Thymus (tissue), 14 donors: ENCODE measurements at places on chromosomes 3 and 15. TPM values are rescaled to one million over a fixed set of nuclear protein-coding genes. Genes with fewer than 3 reads are reported as not detected.
A peak's percentile ranks its signal among the peaks of the same experiment; 100 is the strongest.

The ESYT3 gene
- polyA plus RNA-seq, result 0.27 TPM

The RABL3 gene
- polyA plus RNA-seq, result 8.5 TPM

The SEMA3F gene
- 19.7 TPM for polyA plus RNA-seq

The RASGRF1 gene
- polyA plus RNA-seq, result 0.52 TPM

The GPR27 gene
- polyA plus RNA-seq, result 1.7 TPM

The SLTM gene
- polyA plus RNA-seq, result 104 TPM

The CACNA2D2 gene
- polyA plus RNA-seq, result 1.5 TPM

DNA sequence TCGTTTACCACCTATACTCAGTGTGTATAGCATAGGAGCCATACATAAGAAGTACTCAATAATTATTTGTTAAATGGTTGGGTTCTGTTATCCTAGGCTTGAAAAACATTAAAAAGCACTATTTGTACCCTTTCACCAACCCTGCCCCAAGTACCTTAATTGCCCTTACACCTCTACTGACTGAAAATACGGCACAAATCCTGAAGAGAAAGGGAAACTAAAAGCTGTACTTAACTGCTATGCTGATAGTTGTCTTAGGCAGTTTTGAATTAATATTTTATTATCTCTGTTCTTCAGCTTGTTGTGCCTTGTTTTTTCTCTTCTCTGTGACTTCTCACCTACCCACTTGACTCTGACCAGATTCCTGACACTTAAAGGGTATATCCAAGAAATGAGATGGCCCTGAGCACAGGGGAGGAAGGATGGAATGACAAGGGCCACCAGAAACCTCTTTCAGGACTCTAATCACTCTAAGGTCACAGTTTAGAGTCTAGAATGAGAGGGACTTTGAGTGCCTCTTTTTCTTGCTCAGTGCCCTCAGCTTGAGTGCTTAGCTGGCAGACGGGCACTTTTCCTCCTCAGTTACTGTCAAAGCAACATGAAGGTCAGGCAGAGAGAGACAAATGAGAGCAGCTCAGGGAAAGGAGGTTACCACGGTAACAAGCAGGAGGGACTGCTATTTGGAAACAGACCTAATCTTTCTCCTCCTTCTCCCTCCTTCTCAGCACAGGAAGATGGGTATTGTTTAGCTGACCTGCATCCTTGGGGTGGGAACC, 136.5 kb downstream of the ZNF609 start:
- peak; percentile 24 for DNase-seq

DNA sequence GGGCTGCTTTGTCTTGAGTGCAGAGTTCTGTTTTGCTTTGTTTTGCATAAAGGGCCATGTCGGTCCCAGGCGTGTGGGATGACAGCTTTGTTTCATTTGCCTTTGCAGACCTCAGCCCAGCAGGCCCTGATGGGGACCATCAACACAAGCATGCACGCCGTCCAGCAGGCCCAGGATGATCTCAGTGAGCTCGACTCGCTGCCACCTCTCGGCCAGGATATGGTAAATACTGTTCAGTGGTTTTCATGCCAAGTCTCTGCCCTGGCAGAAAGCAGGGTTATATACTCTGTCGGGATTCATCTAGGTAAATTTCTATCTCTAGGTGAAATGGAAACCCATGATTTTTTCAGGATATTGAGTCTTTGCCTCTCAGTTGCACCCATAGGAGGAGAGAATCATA, 343.9 kb upstream of the TPM1 start:
- DNase-seq, result no peak

DNA sequence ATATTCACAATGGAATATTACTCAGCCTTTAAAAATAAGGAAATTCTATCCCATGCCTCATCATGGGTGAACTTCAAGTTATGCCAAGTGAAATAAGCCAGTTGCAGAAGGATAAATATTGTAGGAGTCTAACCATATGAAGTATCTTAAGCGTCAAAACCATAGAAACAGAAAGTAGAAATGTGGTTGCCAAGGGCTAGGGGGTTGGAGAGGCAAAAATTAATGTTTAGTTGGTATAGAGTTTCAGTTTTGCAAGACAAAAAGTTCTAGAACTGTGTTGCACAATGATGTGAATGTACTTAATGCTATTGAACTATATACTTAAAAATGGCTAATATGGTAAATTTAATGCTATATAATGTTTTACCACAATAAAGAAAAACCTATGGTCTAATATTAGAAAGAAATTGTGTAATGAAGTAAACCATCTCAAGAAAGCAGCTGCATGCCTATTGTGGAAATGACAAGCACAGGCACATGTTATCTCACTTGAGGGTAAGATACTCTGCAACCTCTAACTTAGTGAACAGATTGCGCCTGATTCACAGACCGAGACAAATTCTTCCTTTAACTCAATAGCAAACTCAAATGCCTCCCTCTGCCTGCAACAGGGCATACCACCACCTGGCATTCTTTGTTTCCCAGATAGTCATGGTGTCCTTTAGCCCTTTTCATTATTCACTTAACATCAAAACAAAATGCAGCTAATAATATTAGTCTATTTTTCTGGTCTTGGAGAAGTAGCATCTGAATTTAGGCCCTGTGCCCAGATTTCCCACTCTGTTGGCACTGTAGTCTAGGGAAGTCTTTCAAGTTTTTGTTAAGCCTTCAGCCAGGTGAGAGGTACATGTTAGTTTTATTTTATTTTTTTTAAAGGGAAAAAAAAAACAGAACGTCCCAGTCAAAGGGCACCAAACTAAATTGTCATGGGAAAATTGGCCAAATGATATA, 80.2 kb upstream of the ACP3 start:
- DNase-seq, result no peak

DNA sequence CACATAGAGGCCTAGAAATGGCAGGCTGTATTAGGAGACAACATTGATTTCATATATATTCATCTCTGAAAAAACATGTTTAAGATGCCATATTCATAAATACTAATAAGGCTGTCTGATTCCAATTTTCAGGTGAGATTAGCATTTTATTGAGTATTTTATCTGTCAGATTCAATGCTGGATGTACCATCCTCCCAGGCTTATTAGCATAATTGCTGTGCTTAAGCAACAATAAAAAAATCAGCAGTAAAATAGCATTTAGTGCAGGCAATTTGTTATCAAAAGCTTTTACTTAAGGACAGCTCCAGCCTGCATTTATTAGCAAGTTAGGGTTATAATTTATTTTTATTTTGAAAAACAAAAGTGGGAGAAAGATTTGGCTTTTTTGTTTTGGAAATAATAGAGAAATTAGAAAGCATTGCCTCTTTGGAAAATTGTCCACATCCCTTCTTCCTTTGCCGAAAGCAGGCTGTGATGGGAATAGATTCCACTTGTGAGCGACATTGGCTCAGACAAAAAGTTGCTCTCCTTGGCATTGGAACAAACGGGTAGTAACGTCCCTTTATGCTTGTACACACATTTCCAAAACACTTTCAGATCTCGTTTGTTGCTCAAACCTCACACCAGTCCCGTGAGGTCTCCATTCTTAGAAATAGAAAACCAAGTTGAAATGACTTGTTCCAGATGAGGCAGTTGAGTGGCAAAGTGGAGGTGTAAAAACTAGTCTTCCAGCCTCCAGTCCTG, 134.0 kb downstream of the LPP start:
- no peak for DNase-seq

- peak; percentile 8 for DNase-seq
These were observed 36.7 kb downstream of the CIP2A start for GRCh38 chr3:108552267-108553159.

DNA sequence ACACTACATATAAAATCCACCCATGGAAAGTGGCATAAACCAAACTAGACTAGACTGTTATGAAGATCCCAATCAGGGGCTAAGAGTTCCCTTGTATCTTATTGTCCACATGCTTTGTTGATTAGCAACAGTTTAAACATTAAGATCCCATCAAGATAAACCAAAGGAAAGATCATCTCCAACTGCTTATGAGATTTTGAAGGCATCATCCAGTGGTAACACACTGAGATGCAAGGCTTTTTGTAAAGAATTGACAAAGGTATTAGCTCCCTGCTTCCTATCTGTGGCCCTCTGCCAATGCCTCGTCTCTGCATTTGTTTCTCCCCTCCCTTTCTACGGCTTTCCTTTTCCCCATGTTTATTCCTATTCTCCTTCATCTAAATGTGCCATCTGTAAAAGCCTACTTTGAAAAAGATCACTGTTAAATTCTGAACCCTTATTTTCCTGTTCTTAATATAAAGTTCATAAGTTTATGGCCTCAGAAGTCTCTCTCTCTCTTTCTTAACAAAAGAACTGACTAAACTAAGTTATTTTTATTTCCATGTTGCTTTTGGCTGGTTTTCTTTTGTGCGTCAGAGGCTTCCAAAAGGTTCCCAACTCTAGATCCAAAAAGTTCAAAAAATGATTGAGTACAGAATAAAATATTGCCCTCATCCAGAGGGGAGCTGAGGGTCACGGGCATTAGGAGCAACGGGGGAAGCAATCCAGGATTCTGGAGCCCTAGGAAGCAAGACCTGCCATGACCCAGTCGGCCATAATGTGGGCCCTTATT, 5.5 kb downstream of the PLD1 start:
- DNase-seq, result no peak

DNA sequence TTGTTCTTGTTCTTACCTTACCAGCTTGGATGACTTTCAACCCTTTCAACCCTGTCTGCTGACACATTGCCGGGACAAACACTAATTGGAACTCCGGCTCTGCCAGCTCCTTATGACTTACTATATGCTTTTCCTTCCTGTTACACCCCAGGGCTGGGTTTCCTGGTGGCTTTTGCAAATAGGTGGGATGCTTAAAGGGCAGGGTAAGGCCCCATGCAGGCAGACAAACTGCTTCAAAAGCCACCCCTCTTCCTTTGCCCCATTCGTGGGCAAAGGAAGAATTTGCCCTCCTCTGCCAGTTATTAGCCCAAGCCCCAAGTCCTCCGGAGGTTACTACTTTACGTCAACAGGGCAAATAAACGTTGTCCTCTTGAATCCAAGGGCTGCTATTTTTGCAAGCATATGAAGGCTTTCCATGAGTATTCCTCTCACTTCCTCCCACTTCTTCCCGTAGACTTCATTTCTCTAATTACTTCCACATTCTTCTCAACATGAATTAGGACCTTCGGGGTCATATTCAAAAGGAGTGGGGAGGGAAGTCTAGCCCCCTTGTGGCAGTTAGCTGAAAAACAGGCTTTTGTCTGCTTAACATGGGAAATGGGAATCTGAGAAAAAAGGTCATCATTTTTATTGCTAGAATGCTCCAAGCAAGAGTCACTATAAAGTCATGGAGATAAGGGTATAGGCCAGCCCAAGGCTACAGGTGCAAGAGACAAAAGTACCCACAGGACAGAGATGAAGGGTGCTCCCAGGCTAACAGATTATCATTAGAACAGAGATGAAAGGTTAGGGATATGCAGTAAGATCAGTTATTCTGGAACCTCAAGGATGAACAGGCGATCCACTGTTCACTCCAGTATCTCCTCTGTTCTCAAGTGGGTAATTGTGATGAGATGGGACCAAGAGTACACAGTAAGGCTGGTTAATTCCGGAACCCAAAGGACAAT, 56.3 kb upstream of the FSTL1 start:
- peak; percentile 14 for DNase-seq

DNA sequence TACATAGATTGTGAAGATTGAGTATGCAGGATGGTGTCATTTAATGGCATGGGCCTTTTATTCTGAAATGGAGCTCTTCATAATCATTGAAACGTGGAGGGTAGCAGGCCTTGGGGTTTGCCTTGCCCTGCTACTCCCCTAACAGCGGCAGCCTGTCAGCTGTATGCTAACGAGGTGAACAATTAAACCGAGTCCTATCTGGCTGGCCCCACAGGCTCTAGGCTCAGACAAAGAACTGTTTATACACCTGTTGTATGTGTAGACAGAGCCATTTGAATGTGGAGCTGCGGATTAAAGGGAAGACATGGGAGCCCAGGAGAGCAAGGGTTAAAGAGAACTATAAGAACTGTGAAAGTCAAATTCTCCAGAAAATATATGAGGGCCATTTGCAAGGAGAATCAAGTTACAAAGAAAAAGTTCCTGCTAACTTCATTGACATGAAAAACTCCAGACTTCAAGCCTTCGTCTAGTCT, 116.7 kb upstream of the CGNL1 start:
- no peak for DNase-seq

DNA sequence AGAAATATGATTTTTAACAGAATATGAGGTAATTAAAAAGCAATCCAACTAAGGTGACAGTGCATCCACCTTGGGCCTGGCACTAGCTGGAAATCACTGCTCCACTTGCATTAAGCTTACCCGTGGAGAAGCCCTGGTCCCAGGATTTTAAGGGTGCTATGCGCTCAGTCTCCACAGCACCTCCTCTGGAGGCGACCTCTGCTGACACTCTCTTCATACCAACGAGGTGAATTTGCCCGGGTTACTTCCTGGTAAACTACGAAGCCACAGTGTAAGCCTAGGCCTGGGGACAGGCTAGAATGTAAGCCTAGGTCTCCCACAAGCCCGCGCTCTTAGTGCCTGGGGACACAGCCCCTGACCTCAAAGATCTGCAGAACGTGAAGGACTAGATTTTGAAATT, 793 bp downstream of the APOD start:
- no peak for DNase-seq

DNA sequence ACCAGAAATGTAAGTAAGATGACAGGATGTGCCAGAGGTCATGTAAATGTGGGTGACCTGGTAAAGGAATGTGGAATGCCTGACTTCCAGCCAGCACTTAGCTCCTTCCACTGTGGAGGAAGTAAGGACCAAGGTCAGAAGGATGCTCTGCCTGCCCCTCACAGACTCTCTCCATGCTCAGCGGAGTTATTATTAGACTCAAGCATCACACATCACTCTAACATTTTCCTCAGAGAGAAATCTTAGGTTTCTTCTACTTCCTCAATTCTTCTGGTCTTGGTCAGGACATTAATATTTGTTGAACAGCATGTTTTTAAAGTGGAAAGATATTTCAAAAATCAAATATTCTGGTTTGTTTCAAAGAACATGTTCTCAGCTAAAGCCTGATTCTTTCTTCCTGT, 231.4 kb upstream of the WNT5A start:
- DNase-seq, result no peak

- no peak for DNase-seq
These were observed 223.7 kb upstream of the NANOGP8 start for GRCh38 chr15:35308802-35309201.

DNA sequence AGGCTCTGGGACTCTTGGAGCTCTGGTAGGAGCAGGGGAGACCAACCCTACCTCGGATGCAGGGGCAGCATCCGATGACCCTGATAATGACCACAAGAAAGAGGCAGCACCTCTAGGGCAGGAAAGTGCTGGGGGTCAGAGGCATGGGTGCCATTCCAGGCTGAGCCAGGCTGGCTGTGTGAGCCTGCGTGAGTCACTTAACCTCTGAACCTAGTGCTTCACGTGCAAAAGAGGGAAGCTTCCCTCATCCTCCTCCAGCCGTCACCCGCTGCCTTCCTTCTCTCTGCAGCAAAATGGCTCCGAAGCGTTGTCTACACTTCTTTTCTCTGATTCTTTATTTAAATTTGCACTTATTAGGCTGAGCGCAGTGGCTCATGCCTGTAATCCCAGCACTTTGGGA, 35.5 kb downstream of the ZDHHC19 start:
- DNase-seq, result no peak

- no peak for DNase-seq
These were observed 84.4 kb downstream of the MYLK start for GRCh38 chr3:123799544-123800361.

GRCh38 chr3:134302674-134303073, 52.0 kb upstream of the RYK start:
- DNase-seq, result no peak
